H7 (cell line): ENCODE measurements at places on chromosomes 2 and 18. TPM values are rescaled to one million over a fixed set of nuclear protein-coding genes. Genes with fewer than 3 reads are reported as not detected.

The CLASP1 gene
- 22.9 and 33.1 TPM in 2 replicates for total RNA-seq

- DNase-seq: no peak
Measured at GRCh38 chr2:206176901-206177300, 17.2 kb downstream of the EEF1B2 start.

DNA sequence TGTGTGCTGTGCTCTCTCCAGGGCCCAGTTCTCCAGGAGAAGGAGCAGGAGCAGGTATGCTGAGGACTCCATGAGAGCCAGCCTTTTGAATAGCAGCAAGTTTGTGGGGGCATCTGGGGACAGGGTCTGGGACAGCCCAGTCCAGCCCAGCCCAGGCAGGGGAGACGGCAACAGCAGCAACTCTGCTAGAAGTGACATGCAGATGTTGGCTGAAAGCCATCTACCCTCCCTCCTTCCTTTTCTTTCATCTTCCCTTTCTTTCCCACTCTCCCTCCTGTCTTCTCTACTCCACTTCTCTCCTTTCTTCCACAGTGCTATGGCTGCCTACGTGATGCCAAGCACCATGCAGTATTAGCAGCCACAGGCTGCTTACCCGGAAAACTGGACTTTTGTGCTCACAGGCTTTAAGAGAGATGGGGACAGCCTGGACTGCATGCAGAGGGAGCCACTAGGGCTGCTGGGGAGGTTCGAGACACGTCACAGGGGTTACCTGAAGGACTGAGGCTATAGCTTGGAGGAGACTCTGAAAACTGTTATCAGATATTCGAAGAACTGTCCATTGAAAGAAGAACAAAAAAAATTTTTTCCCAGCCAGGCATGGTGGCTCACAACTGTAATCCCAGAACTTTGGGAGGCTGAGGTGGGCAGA, 23.8 kb upstream of the YWHAQ start:
- no peak for DNase-seq

- peak; percentile 22 for DNase-seq
Measured at GRCh38 chr2:224909885-224910573, 132.2 kb downstream of the DOCK10 start.

DNA sequence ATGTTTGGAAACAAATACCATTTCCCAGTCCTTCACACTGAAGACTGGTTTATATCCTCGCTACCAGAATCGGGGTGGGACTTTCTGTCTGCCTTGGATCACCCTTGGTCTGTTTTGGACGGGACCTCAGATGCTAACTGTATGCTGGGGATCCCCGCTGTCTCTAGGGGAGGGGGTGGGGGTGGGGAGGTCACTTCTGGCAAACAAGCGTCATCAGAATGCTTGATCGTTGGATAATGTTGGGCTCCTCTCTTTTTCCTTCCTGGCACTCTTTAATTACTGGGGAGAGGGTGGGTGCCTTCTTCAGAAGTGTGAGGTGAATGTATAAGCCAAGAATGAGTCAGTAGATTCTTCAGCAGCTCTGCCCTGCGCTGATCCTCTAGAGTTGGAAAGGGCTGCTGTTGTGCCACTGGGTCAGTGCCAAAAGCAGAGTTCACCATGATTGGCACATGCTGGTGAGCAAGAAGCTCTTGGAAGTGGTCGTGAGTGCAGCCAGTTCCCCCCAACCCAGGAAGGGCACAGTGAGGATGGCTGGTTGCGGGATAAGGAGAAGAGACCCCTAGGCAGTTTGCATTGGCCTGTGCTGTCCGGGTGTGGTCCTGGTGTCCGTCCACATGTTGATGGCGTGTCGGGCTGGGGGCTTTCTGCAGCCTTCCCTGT, 32.2 kb downstream of the DGKD start:
- DNase-seq: peak; percentile 23

The ABCG8 gene
- not detected in 2 replicates for total RNA-seq

- DNase-seq: peak; percentile 48
Measured at GRCh38 chr2:95058989-95059641, 33.6 kb downstream of the MAL start.

GRCh38 chr2:17995593-17995992, 117.1 kb downstream of the KCNS3 start:
- DNase-seq: no peak

DNA sequence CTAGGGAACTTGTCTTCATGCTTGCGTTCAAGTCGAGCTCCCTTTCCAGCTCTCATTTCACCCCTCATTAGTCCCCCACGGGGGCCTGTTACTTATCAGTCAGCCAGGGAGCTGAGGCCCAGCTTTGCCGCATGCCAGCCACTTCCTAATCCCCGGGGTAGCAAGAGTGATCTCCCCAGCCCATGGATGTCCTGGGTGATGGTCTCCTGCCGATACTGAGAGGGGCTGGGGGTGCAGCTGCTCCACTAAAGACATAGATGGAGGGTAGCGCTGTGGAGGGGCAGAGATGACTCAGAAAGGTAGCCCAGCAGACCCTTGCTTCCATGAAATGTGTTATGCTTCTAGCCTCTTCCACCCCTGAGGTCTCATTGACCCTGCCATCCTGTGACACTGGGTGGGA, 314.0 kb upstream of the EPAS1 start:
- no peak for DNase-seq

- no peak for DNase-seq
Measured at GRCh38 chr2:15729709-15730544, 138.3 kb downstream of the DDX1 start.

DNA sequence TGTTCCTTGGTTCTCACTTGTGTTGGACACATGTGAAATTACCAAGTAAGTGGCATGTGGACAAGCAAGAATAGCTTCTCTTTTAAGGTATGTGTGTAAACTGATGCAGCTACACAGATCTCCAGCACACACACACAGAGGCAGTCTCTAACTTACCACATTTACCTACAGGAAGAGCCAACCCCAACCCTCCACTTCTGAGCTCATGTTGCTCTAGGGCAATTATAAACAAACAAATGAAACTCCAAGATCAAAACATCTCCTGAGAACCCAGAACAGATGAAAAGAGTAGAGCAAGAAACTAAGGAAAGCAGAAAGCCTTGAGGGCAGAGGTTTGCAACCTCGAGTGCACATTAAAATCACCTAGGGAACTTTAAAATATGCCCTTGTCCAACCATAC, 16.0 kb upstream of the TMEM37 start:
- DNase-seq: no peak

GRCh38 chr2:189685540-189686229, 11.2 kb downstream of the ANKAR start:
- peak; percentile 17 for DNase-seq

The PJVK gene
- 0.63 and 1.2 TPM in 2 replicates for total RNA-seq

The GEN1 gene
- total RNA-seq: 8.3 and 11.3 TPM in 2 replicates

GRCh38 chr2:206354129-206354528, 79.7 kb downstream of the ZDBF2 start:
- DNase-seq: no peak

DNA sequence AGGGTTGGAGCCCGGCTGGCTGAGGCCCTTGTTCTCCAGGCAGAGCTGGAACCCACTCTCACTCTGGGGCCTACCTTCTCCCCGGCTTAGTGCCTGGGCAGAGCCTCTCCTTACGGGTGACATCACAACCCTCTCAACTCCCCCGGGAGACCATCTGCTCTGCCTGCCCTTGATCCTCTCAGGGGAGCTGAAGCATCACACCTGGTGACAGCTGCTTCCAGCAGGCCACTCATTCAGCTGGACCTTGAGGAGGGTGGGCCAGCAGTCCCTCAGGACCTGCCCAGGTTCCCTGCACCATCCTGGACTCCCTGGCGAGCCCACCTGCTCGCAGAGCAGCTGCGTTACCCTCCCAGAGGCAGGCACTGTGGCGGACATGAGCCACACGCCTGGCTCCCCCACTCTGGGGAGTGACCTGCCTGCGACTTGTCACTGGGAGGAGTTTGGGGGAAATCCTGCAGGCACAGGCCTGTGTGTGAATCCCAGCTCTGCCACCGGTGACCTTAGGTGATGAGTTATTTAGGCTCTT, 13.1 kb downstream of the HS6ST1 start:
- DNase-seq: no peak

DNA sequence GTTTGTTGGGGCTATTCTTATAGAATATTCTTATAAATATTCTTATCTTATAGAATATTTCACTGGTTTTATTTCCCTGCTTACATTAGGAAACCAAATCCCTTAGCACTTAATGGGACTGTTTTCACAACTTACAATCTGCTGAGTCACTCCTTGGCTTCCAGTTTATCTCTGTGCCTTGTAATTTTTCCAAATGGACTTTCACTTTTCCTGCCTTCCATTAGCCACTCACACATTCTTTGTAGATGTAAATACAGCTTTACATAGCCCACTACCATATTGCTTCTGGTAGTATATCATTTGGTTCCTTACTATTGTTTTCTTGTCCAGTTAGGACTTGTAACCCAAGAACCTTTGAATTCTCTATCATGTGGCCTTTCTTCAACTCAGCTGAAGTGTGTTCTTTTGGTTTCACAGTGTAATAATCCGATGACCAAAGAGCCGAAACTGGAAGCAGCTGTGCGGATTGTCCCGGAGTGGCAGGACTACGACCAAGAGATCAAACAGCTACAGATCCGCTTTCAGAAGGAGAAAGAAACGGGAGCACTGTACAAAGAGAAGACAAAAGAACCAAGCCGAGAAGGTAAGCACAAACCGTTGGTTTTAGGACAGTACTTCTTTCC, 96.1 kb downstream of the UGGT1 start:
- no peak for DNase-seq

DNA sequence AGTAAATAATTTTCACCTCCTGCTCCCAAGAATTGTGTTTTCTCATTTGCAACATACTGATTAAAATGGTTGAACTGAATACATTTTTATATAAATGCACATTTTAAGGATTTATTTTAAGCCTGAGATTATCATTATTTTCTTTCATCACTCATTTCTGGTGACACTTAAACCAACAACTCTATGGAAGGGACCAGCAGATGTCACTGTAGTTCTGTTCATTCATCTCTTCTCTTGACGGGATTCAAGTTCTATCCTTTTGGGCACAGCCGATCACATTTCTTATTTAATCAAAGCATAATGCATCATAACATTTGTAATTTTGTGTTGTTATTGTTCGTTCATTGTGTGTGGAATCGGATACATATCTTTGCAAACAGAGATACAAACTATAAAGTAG, 417.9 kb downstream of the HRH4 start:
- DNase-seq: no peak

DNA sequence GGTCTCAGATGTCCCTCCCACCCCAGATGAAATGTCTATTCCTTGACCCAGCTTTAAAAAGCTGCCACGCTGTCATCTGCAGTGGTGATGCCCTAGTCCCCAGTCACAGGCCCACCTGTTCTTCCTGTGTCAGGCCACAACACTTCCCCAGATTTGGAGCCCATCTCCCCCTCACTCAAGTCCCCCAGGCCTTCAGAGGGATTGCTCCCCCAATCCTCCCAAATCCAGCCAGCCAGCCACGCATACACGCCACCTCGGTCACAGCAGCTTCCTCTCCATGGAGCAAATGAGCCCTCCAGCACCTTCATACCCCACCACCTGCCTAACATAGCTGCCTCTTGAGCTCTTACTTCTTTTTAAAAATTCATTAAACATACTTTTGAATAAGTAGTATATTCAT, 7.8 kb downstream of the ASTL start:
- no peak for DNase-seq

DNA sequence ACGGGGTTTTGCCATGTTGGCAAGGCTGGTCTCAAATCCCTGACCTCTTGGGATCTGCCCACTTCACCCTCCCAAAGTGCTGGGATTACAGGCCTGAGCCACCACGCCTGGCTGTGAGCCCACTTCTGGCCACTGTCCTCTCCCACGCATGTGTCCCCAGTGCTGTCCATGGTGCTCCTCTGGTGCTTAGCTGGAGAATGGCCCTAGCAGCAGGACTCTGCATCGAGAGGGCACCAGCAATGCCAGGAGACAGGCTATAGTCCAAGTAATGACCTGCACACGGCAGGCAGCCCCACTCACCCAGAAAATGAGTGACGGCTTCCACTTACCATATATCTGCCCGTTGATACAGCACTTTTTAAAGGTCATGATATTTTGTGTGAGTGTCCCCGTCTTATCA, 66.3 kb upstream of the NARS1 start:
- DNase-seq: no peak

- no peak for DNase-seq
Measured at GRCh38 chr2:40740419-40740818, 288.5 kb upstream of the SLC8A1 start.

- DNase-seq: no peak
Measured at GRCh38 chr2:19474128-19474527, 115.7 kb upstream of the OSR1 start.

The TMEFF2 gene
- total RNA-seq: 0.17 and 0.26 TPM in 2 replicates

GRCh38 chr2:69517410-69517809, 80.2 kb upstream of the NFU1 start:
- DNase-seq: no peak

DNA sequence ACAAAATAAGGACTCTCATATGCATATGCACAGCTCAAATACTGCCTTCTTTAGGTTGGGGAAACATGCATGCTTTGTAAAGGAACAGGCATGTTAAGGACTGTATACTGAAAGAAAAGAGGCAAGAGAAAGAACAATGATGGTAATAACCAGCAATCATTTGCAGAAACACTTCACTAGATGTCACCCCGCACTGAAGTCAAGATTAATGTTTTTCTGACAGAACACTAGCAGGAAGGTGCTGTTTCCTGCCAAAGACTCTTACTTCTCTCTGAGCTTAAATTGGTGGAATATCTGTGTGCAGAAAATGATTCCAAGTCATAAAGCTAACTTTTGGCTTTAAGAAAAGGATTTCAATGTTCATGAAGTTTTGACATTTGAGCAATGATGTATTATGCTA, 19.3 kb upstream of the CSRNP3 start:
- no peak for DNase-seq

The ADGRF3 gene
- 1.2 TPM in 1 of 2 replicates, not detected in the other for total RNA-seq

The ORMDL1 gene
- 39.9 and 52.3 TPM in 2 replicates for total RNA-seq

DNA sequence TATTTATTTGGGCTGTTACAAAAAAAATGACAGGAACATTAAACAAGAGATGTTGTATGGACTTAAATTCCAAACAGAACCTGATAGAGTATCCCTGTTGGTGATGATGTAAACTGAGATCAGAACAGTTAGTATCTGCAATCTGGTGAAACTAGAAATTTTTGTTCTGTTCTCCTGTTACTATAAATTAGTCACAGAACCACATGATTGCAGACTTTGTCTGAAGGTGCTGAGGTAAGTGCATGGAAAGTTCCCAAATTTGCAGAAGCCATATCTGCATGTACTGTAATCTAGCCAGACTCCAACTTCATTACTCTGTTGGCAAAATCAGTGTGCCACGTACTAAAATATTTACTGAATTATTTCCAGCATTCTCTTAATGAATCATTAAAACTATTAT, 516.3 kb upstream of the FSIP2 start:
- no peak for DNase-seq

GRCh38 chr2:41180387-41180786, 728.5 kb upstream of the SLC8A1 start:
- DNase-seq: no peak

The FEV gene
- total RNA-seq: not detected in 2 replicates

GRCh38 chr2:71721669-71722068, 268.3 kb downstream of the DYSF start:
- DNase-seq: no peak

DNA sequence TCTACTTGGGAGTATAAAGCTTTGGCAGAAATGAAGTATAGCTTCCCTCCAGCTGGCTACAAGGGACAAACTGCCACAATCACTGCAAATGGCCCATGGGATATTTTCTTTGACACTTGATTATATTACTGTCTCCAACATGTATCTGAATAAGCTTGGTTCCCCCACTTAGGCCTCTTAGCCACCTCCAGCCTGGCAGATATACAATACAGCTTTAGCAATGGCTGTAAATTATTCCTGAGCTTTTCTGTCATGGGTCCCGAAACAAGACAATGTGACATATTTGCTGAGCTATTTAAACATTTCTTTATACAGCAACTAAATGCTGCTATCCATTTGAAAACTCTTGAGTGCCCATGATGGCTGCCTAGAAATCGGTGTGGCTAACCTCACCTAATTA, 406.2 kb downstream of the SUCLG1 start:
- DNase-seq: no peak

The IL1RL2 gene
- total RNA-seq: not detected in 2 replicates
